HT1080 (cell line): ENCODE measurements at places on chromosomes 16 and 17. TPM values are rescaled to one million over a fixed set of nuclear protein-coding genes. Genes with fewer than 3 reads are reported as not detected.

The CDR2L gene
- total RNA-seq = 3.6 and 3.8 TPM in 2 replicates

The LCAT gene
- 3.3 and 3.5 TPM in 2 replicates for total RNA-seq

The ABCC12 gene
- total RNA-seq = not detected in 2 replicates

The NRN1L gene
- not detected in 2 replicates for total RNA-seq

The LRRC36 gene
- total RNA-seq = not detected in 2 replicates

The ENGASE gene
- total RNA-seq = 5.1 and 7.2 TPM in 2 replicates

The SIRT7 gene
- 19.4 and 20.2 TPM in 2 replicates for total RNA-seq

The ITGAL gene
- total RNA-seq = not detected in 2 replicates

The TP53TG3F gene
- total RNA-seq = 0.10 TPM in 1 of 2 replicates, not detected in the other

The CLEC3A gene
- total RNA-seq = not detected in 2 replicates

The ARHGAP23 gene
- 21.7 and 40.0 TPM in 2 replicates for total RNA-seq

The RNF222 gene
- total RNA-seq = not detected in 2 replicates

The NETO2 gene
- total RNA-seq = 88.8 and 101 TPM in 2 replicates

- no peak for DNase-seq
These were observed 12.5 kb upstream of the ANKRD40CL start for GRCh38 chr17:50779747-50780353.

GRCh38 chr17:6667516-6667915 lies 16.0 kb downstream of the C17orf100 start:
- DNase-seq = no peak

DNA sequence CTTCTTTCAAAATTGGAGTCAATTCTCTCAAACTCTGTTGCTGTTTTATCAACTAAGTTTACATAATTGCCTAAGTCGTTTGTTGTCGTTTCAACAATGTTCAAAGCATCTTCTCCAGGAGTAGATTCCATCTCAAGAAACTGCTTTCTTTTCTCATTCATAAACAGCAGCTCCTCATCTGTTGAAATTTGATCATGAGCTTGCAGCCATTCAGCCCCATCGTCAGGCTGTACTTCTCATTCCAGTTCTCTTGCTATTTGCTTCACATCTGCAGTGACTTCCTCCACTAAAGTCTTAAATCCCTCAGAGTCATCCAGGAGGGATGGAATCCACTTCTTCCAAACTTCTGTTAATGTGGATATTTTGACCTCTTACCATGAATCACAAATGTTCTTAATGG lies 230.6 kb downstream of the IRF8 start:
- no peak for DNase-seq

DNA sequence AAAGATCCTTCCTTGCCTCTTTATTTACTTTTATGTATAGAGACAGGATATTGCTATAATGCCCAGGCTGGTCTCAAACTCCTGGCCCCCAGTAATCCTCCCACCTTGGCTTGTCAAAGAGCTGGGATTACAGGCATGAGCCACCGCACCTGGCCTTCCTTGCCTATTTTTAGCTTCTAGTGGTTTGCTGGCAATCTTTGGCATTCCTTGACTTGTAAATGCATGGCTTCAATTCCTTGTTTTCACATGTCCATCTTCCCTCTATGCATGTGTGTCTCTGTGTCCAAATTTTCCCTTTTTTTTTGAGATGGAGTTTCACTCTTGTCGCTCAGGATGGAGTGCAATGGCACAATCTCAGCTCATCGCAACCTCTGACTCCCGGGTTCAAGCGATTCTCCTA lies 22.5 kb downstream of the HEXIM2 start:
- DNase-seq = no peak

DNA sequence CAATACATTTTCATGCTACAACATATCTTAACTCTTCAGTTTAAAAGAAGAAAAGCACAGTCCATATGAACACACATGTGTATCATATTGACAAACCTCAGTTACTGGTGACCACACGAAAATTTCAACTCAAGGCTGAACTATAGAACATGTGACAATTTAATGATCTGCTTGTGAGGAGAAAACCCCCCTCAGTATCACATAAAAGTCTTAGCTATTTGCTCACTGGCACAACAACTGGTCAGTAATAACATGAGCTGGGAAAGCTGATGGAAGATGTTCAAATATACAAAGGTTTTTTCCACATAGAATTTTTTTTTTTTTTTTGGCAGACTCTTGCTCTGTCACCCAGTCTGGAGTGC lies 19.5 kb downstream of the ZNF652 start:
- no peak for DNase-seq

- DNase-seq = no peak
These were observed 29.6 kb downstream of the SGSM2 start for GRCh38 chr17:2366747-2367494.

GRCh38 chr16:14427371-14427948 lies 202.6 kb downstream of the PARN start:
- peak; percentile 72 for DNase-seq

- DNase-seq = no peak
These were observed 542 bp downstream of the SLC39A11 start for GRCh38 chr17:73091770-73092522.

DNA sequence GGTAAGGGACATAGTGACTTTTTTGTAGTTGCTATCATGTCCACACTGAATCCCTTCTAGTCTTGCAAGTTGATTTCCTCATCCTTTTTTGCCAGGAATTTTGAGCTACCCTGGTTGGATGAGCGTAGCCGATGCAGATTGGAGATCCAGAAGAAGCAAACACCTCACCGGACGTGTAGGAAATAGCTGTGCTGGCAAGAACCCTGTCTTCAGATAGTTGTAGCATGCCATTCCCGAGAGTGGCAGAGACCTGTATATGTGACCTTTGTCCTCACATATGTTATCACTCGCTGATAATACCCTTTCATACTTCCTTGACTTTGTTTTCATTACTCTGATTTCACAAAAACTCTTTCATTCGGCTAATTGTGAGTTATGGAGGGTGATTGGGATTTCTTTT lies 6.2 kb upstream of the CASC3 start:
- DNase-seq = no peak

GRCh38 chr16:16029431-16030011 lies 80.1 kb downstream of the ABCC1 start:
- DNase-seq = no peak

GRCh38 chr17:6464446-6465041 lies 20.3 kb downstream of the PIMREG start:
- no peak for DNase-seq

GRCh38 chr17:75325348-75325747 lies 36.1 kb upstream of the SLC25A19 start:
- DNase-seq = no peak

DNA sequence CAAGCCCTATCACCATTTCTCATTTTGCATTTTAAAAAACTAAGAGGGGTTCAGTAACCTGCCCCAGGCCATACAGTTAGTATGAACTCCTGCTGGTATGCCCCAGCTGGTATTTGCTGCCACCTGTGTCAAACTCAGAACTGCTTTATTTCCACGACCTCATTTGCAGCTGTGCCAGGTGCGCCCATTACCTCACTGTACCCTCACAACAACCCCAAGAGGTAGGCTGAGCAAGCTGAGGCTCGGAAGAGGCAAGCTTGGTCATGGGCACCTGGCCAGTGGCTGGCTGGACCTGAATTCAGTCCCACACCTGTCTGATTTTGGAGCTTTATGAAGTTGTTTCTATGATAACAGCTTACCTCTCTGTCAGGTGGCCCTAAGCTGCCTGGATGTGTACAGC lies 7.6 kb downstream of the EPN2 start:
- no peak for DNase-seq

GRCh38 chr16:28910086-28911031 lies 14.7 kb downstream of the RABEP2 start:
- DNase-seq = peak; percentile 61

DNA sequence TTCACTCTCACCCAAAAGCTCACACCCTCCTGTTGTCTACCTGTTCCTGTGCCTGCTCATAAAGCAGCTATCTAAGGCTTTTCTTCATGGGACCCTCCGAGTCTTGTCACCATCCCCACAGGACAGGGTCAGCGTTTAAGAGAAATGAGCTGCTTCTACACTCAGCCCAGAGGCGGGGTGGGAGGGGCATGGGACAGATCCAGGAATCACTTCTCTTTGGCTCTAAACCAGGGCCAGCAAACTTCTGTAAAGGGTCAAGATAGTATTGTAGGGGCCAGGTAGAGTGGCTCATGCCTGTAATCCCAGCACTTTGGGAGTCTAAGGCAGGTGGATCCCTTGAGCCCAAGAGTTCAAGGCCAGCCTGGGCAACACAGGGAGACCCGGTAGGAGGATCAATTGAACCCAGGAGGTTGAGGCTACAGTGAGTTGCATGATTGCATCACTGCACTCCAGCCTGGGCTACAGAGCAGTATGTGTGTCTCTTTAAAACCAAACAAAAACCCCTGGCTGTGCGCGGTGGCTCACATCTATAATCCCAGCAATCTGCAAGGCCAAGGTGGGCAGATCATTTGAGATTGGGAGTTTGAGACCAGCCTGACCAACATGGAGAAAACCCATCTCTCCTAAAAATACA lies 23.2 kb upstream of the KLHL11 start:
- DNase-seq = no peak

DNA sequence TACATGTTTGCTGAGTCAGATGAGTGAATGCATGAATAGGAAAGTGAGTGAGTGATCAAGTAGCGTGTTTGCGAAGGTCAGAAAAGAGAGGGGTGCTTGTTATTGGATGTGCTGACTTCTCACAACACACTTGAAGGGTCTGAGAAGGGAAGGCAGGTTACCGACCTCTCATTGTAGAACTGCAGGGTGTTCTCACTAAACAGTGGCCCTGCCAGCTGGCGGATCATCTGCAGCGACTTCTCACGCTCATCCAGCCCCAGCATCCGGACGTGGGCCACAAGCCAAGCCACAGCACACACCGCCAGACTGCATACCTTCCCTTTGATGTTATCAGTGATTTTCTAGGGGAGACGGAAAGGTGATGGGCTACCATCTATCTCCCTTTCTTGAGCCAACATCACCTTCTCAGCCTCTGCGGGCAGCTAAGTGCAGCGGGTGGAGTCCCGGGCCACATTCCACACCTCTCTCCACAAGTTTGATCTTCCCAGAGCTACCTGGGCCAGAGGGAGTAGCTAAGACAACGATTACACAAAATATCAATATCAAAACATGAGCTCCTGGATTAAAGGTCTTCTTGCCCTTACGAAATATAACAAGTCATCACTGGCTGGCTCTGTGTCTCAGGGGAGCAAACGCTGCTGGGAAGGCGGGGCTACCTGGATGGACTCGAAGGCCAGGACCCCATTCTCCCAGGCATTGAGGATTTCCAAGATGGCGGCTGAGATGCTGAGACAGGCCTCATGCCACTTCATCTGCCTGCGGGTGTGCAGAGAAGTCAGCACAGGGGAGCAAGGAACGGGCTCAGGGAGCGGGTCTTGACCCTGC lies 11.0 kb downstream of the CSF3 start:
- DNase-seq = no peak

- DNase-seq = no peak
These were observed 1.6 kb upstream of the SMARCD2 start for GRCh38 chr17:63843910-63844677.
